ENCODE measurements at places on chromosomes 3 and 15.
A peak's percentile ranks its signal among the peaks of the same experiment; 100 is the strongest.

DNA sequence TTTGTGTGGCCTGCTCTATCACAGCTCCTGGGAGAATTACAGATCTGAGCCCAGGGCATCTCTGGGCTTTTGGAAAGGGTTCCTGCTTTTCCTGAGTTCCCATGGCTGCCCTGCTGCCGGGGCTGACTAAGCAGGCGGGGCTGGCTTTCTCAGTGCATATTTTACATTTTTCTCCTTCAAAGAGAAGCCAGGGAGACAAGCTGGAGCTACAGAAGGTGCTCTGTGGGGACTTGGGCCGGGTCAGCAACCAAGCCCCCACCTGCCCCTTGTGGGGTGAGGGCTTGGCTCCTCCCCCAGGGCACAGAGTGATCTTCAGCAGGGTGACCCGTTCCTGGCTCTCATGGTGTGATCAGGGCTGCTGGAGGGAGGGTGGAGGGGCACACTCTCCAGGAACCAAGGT, 17.4 kb downstream of the ABTB1 start:
- DNase-seq: no peak

GRCh38 chr3:65979731-65980130, 59.0 kb downstream of the MAGI1 start:
- no peak for DNase-seq

DNA sequence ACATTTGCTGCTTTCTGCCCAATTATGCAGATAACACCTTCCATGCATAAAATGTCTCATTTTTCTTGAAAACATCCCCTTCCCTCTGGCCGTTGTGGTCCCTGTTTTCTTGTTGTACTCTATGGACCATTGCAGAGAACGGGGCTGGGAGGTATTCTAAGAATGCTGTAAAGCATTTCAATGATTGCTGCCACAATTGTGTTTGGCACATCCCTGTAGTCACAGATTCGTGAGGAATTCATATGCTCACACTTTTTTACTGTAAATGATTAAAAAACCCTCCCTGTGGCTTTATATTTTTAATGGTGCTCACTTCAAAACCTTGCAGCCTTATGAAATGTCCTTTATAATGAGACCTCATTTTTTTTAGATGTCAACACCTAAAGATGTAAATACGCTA, 207.2 kb upstream of the GBE1 start:
- DNase-seq: no peak

GRCh38 chr3:172289583-172289982, 158.7 kb downstream of the GHSR start:
- no peak for DNase-seq

GRCh38 chr15:61654002-61654740, 406.1 kb downstream of the VPS13C start:
- no peak for DNase-seq

GRCh38 chr3:9155028-9155427, 94.4 kb downstream of the SRGAP3 start:
- no peak for DNase-seq

DNA sequence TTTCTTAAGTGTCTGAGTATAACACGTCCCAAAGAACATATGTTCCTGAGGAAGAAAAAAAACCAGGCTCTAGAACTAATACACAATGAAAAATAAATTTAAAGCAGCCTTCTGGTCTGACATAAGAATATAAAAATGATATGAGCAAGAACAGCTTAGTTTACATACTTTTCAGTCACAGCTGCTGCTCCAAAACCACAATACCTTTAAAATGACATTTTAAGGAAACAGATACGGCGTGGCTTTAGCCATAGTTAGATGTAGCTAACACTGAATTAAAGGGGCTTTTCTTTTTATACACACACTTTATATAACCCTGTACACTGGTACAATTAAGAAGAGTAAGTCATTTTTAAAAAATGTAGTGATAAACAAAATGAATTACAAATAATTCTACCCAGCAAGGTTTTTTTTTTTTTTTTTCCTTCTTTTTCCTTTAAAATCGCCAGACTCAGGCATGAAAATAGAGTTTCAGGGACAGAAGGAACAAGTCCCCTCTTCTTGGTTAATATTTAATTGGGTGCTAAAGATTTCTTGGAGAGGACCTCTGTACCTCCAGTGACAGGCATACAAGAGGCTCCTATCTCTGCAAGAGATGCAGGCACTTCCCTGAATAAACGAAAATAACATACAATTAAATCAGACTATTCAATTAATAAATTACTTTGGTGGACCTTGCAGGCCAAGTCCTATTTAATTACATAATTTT, 265.6 kb downstream of the FOXP1 start:
- no peak for DNase-seq

DNA sequence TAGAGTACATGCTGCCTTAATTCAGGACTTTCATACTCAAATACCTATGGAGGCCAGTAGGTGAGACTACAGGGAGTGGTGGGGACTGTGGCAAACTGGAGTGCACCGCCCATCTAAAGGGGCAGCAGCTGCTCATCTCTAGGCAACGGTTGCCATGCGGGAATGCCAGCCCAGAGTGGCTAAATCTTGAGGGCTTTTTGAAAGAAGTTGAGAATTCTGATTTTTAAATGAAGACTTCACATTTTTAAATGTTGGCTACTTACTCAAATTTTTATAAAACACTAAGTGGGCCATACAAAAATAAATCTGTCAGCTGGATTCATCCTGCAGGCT, 90.8 kb upstream of the PRR23E start:
- no peak for DNase-seq

- DNase-seq: no peak
Observed at GRCh38 chr15:72033285-72033684, 84.7 kb downstream of the MYO9A start.

GRCh38 chr3:32374788-32375595, 16.7 kb upstream of the CMTM7 start:
- DNase-seq: peak; percentile 84

GRCh38 chr15:67885861-67886260, 46.0 kb upstream of the RNU6-1 start:
- no peak for DNase-seq
